Stimulated activated CD4-positive, alpha-beta T cell treated with anti-CD3 and anti-CD28 coated beads, Interleukin-2, amount 100 ng/mL, for 48 hours (primary cell): ENCODE measurements at places on chromosomes 11 and 22.
A peak's percentile ranks its signal among the peaks of the same experiment; 100 is the strongest.

GRCh38 chr11:64878494-64879243, at the start of gene EHD1:
Gene EHD1, minus strand, starts transcription at chr11:64878621. Its CDS starts 157 bp downstream, at chr11:64878464.
- peak; percentile 100 for DNase-seq

DNA sequence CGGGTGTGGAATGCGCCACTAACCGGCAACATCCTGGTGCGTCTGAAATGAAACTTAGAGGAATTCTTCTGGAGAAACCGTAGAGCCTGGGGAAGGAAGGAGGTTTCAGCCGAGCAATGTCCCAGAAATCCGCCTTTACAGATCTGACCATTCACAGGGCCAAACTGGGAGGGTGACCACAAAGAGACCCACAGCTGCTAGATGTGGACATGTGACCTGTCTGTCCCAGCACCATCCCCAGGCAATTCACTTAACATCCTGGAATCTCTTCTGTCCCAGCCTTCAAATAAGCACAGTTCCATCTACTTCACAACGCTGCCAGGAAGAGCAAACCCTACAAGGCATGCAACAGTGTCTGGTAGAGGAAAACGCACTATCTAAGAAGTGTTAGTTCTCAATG, 9.8 kb downstream of the MCAT start:
- no peak for DNase-seq

- no peak for DNase-seq
These were observed 88.7 kb downstream of the STIM1 start for GRCh38 chr11:3944198-3944597.

- DNase-seq: peak; percentile 16
These were observed 1062.8 kb downstream of the DLG2 start for GRCh38 chr11:84564180-84564866.

GRCh38 chr22:46380581-46380980, 45.1 kb downstream of the TRMU start:
- DNase-seq: no peak

- peak; percentile 36 for DNase-seq
These were observed 12.5 kb upstream of the MB start for GRCh38 chr22:35629406-35630216.

DNA sequence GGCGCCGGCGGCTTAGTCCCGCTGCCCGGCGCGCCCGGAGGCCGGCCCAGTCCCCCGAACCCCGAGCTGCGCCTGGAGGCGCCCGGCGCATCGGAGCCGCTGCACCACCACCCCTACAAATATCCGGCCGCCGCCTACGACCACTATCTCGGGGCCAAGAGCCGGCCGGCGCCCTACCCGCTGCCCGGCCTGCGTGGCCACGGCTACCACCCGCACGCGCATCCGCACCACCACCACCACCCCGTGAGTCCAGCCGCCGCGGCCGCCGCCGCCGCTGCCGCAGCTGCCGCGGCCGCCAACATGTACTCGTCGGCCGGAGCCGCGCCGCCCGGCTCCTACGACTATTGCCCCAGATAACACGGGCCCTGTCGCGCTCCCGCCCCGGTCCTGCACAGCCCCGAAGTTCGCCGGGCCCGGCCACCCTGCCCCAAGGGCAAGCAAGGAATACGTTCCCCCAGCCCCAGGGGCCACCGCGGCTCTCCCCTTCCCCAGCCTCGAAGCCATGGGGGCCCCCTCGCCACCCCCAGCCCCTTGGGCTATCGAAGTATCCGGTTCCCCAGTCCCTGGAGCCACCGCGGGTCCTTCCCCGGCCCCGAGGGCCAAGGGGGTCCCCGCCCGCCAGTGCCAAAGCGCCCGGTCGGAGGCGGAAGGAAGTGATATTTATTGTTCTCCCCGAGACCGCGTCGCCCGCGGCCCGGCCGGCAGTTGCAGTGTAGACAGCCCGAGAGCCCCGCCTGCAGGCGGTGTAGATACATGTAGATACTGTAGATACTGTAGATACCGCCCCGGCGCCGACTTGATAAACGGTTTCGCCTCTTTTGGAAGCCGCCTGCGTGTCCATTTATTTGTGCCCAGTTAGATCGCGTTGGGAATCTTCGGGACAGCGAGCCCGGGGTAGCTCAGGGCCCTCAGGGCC, 6.2 kb downstream of the TBX1 start:
- DNase-seq: peak; percentile 40

DNA sequence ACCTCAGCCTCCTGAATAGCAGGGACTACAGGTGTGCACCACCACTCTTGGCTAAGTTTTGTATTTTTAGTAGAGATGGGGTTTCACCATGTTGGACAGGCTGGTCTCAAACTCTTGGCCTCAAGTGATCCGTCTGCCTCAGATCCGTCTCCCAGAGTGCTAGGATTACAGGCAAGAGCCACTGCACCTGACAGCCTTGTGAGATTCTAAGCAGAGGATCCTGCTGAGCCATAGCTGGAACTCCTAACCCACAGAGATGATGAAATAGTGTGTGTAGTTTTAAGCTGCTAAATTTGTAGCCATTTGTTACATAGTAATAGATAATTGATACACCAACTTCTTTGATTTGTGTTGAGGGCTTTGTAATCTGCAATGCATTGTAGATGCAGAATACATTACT, 51.1 kb downstream of the CLMP start:
- DNase-seq: no peak

- no peak for DNase-seq
These were observed 4.9 kb downstream of the OR10A3 start for GRCh38 chr11:7936615-7937014.

DNA sequence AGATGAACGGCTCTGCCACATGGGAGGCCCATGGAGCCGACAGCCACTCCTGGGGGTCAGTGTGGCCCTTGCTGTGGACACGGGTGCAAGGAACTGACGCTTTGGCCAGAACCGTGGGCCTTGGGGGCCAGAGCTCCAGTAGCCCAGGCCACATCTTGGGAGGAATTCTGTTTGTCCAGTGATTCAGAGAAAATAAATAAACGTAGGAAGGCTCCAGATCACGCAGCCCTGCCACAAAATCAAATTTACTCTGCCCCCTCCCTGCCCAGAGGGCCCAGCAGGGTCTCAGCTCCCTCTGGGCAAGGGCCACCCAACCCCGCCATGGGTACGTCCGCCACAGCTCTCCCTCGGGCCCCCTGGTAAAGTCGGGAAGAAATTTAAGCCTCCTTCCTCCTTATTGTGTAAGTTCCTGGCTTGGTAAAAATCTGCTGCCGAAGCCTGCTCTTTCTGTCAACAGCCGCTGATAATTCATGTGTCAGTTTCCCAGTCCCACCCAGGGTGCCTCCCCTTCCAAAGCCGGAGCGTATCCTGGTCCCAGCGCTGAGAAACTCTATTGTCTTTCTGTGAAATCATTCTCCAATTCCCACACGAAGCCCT, 6.9 kb upstream of the MUC5AC start:
- DNase-seq: no peak

- DNase-seq: no peak
These were observed 14.5 kb upstream of the BID start for GRCh38 chr22:17788528-17789378.

DNA sequence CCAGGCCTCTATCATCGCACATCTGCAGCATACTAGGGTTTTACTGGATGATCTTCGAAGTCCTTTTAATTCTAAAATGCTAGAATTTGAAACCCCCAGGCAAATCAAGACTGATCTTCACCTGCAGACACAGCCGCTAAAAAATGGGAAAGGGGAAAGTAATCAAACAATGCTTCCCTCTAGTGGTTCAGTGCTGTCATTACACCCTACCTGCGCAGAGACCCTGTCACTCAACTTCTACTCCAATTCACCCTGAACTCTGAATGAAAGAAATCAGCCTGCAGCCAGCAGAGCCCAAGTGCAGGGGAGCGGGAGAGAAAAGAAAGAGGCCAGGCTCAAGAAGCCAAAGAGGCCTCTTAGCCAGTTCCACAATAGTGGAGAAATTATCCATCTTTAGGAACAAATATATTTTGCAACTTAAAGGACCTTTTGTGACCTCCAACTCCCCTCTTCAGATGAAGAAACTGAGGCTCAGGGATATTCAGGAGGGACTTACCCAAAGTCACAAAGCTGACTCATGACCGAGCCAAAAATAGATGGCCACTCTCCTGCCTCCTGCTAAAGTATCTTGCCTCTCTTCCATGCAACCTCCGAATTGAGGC, 33.0 kb downstream of the SERGEF start:
- DNase-seq: peak; percentile 27

GRCh38 chr11:110453684-110454354, 24.1 kb downstream of the FDX1 start:
- DNase-seq: no peak

DNA sequence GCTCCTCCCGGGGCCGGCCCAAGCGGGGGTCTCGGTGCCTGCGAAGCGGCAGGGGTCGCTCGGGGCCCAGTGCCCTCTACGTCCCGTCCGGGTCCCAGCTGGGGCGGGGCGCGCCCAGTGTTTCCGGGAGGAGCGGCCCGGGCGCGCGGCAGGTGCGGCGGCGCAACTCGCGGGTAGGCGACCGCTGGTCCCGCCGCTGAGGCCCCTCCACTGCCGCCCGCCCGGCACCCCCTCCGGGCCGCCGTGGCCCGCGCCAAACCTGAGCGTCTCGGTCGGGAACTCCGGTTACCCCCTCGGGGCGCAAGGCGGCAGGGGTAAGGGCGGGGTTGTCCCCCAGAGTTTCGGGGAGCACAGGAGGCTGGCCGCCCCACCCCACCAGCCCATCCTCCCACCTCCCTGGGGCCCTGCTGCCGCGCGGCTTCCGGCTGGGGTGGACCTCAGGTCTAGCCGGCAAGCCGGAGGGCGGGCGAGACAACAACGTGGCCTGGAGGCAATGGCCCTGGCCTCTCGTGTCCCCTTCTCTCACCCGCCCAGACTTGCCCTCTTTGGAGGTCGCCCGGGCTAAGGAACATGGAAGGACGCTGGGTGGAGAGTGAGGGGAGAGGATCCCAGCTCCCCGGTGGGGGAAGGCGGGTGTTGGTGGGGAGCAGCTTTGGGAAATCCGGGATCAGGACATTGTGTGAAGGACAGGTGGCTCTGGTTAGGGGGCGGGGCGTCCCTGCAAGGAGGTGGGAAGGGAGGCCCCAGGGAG, 398 bp upstream of the CRACR2B start:
- no peak for DNase-seq

DNA sequence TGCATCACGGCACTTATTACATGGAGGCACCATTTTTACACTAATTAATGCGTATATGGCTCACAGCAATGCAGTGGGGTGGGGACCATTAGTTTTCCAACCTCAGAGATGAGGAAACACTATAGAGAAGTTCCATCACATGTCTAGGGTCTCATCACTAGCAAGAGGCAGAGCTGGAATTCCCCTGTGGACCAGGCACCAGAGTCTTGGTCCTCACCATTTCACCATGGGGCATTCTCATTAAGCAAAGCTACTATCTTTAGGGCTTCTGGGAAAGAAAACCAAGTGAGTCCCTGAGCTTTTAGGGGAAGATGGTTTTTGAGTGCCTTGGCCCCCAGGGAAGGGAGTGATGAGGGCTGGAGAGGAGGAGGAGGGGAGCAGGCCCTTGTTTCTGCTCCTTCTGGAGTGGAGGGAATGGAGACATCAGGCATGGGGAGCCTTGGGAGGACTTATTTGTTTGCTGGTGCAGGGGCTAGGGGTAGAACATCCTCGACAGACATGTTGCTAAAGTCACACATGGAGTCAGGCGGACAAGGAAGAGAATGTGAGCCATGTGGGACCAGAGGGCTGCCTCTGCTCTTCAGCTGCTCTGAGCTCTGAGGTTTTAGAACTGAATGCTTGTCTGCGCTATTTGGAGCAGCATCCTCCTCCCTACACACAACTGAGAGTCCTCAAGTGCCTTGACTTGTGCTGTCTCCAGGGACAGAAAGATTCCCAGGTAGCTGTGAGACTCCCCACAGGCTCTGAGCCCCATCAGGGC, 40.3 kb upstream of the ZBED5 start:
- DNase-seq: no peak

DNA sequence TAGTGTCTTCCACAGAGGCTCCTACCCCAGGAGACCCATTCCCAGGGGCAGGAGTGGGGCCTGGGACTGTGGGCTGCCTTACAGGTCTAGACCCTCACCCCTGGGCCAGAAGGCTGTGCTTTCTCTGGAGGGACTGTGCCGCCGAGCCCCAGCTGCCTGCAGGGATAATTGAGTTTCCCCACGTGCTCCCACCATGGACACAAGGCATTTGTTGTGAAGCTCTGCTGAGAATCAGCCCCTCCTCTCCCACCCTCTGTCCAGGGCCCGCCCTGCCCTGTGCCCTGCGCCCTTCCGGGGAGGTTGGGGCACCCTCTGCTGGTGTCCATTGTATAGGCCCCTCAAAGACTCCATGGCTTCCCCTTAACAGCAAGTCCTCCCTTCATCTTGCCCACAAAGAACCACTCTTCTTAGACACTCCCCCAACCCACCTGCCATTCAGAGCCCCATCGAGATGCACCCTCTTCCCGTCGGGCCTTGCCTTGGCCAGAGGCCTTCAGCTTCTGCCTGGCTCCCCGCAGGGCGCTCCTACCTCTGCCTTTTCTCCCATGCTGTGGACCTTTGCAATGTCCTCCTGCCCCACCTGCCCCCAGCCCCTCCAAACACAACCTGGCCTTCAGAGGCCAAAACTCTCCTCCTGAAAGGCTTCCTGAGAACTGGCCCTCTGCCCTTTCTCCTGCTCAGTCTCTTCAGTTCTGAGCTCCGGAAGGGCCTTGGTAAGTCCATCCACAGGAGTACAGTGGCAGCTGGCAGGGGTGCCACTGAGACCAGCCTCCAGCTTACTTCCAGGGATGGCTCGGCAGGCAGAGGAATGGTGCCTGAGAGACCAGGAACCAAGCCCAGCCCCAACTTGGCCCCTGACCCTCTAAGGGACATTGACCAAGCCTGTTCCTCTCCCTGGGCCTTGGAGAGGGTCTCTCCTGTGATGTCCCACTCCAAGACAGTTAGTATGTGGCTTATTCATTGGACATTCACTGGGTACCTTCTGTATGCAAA, 22.4 kb downstream of the DUSP8 start:
- DNase-seq: no peak

DNA sequence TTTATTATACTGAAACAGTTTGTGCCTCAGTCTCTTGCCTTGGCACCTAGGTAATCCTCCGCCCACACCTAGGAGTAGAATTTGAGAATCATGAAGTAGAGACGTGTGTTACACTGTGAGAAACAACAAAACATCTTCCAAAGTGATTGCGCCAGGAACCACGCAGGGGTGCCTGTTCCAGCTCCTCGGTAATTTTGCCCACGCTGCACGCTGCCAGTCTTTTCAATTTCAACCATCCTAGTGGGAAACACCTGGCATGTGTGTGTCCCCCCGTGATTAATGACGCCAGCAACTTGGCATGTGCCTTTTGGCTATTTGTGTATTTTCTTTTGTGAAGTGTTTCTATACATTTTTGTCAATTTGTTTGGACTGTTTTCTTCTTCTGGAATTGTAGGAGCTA, 919.1 kb downstream of the BRD1 start:
- no peak for DNase-seq

DNA sequence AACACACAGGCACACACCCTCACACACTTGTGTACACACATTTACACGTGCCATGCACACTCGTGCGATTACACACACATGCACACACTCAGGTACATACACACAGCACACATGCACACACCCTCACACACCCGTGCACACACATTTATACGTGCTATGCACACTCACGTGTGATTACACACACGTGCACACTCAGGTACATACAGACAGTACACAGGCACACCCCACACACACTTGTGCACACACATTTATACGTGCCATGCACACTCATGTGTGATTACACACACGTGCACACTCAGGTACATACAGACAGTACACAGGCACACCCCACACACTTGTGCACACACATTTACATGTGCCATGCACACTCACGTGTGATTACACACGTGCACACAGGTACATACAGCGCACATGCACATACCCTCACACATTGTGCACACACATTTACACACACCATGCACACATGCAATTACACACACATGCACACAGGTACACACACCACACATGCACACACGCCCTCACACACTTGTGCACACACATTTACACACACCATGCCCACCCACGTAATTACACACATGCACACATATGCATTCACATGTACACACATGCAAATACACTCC, 4.6 kb downstream of the IFITM10 start:
- no peak for DNase-seq

GRCh38 chr11:100774859-100775258, 87.8 kb downstream of the ARHGAP42 start:
- no peak for DNase-seq
